ENCODE measurements at places on chromosomes 1 and 21.

- no peak for DNase-seq
Observed at GRCh38 chr1:182972829-182973228, 19.9 kb upstream of the SHCBP1L start.

DNA sequence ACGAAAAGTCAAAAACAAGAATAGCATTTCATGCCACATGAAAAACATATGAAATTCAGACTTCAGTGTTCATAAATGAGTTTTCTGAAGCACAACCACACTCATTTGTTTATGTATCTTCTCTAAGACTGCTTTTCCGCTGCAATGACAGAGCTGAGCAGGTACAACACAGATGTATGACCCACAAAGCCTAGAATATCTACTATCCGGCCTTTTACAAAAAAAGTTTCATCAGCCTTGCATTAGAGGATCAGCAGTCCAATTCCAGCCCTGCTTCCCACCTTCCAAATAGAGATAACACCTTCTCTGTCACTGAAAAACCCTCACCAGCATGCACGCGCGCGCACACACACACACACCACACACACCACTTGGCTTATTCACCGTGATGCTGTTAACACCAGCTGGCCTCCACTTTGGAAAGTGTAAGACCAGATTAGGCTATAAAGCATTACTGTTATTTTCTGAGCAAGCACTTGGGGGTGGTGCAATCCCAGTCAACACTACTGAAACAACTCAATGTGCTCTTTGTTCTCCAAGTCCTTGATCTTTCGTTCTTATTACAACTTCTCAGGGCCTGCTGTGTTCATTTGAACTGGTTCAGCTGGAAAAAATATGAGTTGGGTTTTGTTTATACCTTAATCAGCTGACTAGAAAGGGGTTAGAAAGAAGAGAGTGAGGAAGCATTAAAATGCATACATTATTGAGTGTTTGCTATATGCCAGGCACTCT, 90.0 kb downstream of the GLUL start:
- no peak for DNase-seq

GRCh38 chr1:207815913-207816291, 64.0 kb downstream of the CD46 start:
- DNase-seq, result no peak

DNA sequence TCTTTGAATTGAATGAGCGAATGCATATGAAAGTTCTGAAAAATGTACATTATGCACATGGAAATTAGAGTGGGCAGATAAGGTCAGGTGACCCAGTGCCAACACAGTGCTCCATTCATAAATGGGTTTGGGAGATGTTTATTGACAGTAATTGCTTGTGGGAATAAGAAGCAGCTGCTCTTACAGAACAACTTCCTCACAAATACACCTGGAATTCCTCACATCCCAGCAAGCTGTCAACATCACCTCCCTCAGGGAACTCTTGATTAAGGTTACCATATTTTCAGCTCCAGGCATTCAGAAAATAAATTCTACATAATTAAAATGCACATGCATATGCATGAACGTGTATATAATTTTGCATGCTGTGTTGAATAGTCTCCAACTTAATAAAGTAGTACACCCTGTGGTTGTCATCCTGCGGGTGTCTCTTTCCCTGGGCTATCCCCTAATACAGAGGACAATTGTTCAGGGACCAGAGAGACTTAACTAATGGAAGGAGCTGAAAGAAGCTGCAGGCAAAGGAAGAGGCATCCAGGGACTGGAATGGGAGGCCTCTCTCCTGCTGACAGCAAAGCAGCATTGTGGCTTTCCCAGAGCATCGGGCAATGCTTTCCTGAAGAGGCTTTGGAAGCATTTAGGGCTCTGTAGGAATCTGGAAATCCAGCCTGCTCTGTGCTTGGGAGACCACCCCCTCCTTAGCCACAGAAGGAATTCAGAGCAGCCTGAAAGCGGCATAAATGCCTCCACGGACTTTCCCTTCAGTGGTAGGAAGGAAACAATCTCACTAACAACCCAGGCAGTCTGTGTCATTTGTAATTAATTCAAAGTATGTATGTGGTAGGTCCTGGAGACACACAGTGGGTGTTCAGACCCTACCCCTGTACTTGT, 55.2 kb upstream of the GNG12 start:
- no peak for DNase-seq

DNA sequence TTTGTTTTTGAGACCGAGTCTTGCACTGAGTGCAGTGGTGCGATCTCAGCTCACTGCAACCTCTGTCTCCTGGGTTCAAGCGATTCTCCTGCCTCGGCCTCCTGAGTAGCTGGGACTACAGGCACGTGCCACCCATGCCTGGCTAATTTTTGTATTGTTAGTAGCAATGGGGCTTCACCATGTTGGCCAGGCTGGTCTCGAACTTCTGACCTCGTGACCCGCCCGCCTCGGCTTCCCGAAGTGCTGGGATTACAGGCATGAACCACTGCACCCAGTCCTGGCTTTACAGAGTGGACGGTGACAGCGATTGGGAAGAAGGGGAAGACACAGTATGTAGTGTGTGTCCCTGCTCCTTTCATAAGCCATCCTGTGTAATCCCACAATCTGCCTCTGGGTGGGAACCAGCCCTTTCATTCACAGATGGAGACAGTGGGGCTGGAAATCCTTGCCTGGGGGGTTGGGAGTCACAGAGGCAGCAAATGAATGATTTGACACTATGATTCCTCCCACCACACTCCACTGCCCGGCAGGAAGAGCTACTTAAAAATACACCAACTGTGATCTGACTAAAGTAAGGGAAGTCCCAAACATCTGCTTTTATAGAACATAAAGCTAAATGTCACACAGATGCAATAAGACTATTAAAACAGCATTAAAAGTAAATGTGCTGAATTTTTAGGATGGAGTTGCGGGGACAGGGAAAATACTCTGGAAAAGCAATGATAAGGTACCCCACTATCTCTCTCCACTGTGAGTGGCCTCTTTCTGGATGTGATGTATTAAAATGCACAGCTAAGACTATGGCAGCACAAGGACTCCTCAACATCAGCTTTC, 4.5 kb downstream of the PARP1 start:
- no peak for DNase-seq

GRCh38 chr1:40802078-40802741, 18.6 kb downstream of the KCNQ4 start:
- DNase-seq, result peak; percentile 81

- DNase-seq, result no peak
Observed at GRCh38 chr1:157484573-157484972, 67.7 kb downstream of the FCRL5 start.

DNA sequence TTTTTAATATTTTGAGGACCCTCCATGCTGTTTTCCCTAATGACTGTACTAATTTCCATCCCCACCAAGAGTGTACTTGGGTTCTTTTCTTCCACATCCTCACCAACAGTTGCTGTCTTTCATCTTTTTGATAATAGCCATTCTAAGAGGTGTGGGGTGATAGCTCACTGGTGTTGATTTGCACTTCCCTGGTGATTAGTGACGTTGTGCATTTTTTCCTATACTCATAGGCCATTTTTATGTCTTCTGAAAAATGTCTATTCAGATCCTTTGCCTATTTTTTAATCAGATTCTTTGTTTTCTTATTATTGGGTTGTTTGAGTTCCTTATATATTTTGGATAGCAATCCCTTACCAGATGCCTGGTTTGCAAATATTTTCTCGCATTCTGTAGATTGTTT, 64.2 kb downstream of the FCRL5 start:
- no peak for DNase-seq

GRCh38 chr1:231027136-231027925, 12.7 kb downstream of the FAM89A start:
- no peak for DNase-seq

GRCh38 chr1:33141216-33141615, 40.6 kb downstream of the TRIM62 start:
- DNase-seq, result no peak

- no peak for DNase-seq
Observed at GRCh38 chr21:36803051-36803645, 104.2 kb downstream of the SIM2 start.

DNA sequence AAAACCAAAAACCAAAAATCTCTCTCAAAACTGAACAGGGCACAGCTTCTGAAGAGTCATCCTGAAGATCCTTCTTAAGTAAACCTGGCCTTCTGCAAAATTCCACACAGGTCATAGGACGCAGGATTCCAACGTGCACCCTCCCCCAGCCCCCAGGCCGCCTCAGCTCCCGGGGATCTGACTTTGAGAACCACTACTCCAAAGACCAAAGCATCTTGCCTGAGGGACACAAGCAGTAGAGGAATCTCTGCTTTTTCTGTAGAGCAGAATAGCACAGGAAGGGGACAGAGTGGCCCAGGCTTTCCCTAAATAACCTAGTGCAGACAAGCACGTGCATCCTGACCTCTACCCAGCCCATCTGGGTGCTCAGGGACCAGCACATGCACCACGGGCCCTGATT, 104.8 kb upstream of the VAMP3 start:
- no peak for DNase-seq

DNA sequence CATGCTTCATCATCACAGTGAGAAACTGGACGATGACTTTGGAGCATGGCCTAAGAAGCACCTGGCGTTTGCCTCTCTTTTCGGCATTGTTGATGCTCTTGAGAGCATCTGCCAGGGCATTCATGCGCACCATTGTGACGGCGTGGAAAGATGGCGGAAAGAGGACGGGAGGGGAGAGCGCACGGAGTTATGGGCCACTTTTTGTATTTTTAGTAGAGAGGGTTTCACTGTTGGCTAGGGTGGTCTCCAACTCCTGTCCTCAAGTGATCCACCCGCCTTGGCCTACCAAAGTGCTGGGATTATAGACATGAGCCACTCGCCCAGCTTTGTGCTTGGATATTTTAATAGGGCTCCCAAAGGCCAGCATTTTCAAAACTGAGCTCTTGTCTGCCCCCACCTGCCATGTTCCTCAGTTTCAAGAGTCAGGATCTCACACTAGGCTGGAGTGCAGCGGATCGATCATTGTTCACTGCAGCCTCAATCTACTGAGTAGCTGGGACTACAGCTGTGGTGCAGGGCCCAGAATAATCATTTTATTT, 5.3 kb downstream of the RPS8 start:
- DNase-seq, result no peak

GRCh38 chr1:57252597-57253294, 171.1 kb downstream of the DAB1 start:
- no peak for DNase-seq

GRCh38 chr1:147627435-147628110, 42.8 kb downstream of the ACP6 start:
- peak; percentile 30 for DNase-seq

DNA sequence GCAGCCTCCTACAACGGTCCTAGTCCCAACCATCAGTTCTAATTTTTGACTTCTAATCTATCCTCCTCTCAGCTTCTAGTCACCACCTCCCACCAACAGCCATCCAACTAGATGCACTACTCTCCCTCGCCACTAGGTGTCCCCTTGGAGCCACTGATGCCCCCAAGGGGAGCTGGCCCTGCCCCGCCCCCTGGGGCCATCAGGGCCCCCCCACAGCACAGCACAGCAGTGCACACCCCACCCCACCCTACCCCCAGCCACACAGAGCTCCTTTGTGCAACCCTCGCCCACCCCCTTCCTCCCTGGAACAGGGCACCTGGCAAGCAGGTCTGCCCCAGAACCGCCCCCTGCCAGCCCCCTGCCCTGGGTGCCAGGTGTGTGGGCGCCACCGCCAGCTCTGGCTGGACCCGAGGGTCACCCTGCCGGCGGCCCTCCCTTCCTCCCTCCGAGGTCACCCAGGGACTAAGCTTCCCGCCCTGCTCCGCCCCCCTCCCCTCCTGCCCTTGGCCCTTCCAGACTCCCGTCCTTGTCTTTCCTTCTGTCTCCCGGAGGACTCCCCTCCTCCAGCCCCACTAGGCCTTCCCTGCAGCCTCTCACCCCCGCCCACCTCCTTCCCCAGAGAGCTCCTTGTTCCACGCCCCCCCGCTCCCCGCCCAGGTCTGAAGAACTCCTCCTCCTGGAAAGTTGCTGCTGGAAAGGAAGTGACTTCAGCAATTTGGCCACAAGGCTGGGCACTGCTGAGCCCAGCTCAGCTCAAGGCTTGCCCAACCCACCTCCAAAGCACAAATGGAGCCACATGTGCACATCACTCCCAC, 47.0 kb downstream of the AHDC1 start:
- DNase-seq, result peak; percentile 51

- DNase-seq, result peak; percentile 34
Observed at GRCh38 chr1:32200226-32201010, at the start of gene CCDC28B. TSS of gene CCDC28B (plus strand) at chr1:32200595. CDS start at chr1:32201936, 1,341 bp downstream.

DNA sequence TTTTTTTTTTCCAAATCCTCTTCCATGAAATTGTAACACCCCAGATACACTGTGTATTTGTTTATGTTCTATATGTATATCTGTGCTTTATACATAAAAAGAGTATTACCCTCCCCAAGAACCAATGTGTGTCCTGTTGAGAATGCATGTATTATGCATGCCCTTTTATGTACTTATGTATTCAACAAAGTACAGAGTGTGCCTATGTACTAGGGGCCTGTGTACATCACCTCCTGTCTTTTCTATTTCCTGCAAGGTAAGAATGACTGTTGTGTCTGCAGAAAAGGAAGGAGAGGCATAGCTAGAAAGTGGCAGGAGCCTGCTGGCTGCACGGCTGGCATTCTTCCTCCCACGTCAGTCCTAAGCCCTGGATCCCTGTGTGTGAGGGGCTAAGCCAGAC, 7.0 kb downstream of the TMEM61 start:
- DNase-seq, result no peak

DNA sequence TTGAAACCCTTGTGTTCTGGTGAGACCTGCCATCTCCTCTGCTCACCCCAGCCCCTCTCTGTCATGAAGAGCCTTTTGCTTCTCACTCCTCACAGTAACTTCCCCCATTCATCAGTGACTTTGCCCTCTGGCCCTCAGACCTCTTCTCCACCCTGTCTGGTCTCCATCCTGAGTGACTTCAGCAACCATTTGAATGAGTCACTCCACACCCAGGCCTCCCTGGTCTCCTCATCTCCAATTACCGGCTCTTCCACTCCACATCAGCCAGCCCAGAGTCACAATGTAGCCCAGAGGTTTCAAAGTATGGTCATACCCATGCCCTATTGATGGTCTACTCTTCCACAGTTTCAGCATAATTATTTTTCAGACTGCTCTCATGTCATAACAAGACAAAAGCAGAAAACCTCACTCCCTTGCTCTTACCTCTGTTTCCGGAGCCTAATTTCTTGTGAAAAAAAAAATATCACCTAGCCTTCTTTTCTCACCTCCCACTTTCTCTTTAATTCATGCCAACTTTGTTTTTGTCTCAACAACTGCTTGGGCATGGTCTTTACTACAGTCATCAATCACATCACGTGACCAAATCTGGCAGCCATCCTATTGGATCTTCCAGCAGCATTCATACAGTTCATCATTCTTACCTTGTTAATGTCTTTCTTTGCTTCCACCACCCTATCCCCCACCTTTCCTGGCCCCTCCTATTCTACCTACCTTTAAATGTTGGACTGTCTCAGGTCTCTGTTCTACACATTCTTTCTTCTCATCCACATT, 35.6 kb upstream of the NEK7 start:
- DNase-seq, result no peak

GRCh38 chr1:155071701-155072100, 6.9 kb upstream of the EFNA3 start:
- no peak for DNase-seq

- DNase-seq, result no peak
Observed at GRCh38 chr1:104932949-104933679, 1183.4 kb downstream of the AMY1C start.
